AG09319 (cell line): ENCODE measurements at places on chromosomes 4 and X.

- no peak for DNase-seq
Observed at GRCh38 chrX:1592470-1593142, 1.2 kb downstream of the AKAP17A start.

GRCh38 chr4:118849867-118850487 is 14.1 kb upstream of the SEC24D start:
- DNase-seq: no peak

GRCh38 chrX:113510586-113510985 is 670.0 kb upstream of the AMOT start:
- no peak for DNase-seq

- no peak for DNase-seq
Observed at GRCh38 chr4:82352825-82353366, 20.9 kb downstream of the HNRNPD start.

DNA sequence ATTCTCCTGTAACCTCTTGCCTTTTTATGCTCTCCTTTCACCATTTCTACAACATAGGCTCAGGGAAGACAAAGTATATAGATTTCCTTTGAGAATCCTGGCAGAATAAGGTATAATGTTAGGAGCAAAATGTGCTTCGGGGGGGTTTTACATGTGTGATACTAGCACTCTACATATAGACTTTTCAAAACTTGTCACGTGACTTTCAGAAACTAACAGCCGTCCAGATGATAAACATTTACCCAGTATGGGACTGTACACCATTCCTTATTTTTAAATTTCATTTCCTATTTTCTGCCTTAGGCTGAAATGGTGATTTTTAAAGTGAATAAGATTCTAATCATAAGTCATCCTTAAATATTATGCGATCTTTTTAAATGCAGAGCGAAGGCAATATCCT is 420.4 kb upstream of the PITX2 start:
- DNase-seq: no peak

GRCh38 chrX:63930140-63930539 is 145.1 kb upstream of the ARHGEF9 start:
- DNase-seq: no peak

DNA sequence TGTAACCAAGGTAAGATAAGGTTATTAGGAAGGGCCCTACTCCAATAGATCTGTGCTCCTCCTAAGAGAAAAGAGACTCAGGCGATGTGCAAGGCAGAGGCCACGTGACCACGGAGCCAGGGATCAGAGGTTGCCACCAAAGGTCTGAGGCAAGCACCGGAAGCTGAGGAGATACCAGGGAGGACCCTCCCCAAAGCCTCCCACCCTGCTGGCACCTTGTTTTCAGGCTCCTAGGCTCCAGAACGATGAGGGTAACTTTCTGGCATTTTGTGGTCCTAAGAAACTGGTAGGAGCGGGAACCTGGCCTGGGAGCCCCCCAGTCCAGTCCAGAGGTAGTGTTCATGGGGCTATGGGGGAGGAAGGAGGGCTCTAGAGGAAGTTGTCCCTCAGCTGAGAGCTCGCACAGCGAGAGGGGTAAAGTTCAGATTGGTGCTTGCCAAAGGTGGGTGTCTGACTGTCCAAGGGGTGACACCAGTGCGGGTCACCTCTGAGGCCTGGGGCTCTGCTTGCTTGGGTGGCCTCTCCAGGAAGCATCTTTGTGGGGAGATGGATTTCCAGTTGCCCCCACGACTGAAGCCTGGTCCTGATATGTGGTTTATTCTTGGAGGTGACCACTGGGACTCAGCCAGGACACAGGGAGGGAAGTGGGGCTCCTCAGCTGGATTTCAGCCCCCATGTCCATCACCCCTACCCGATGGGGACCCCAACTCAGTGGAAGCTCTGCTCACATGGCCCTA is 7.5 kb upstream of the LETM1 start:
- no peak for DNase-seq

DNA sequence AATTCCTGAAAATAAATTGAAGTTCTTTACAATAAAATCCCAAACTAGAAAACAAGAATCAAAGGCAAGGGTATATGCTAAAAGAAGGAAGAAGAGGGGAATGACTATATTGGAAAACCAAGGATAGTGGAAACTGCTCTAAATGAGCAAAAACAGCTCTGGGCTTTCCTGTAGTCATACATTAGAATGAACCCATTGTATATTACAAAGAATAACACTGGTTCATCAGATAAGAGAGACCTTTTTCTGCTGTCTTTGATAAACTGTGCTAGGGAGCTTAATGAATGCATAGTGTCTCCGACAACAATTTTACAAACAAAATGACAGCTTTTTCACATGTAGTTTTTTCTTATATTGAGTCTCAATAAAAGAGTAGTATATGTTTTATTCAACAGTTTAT is 26.6 kb downstream of the TLR2 start:
- DNase-seq: no peak

DNA sequence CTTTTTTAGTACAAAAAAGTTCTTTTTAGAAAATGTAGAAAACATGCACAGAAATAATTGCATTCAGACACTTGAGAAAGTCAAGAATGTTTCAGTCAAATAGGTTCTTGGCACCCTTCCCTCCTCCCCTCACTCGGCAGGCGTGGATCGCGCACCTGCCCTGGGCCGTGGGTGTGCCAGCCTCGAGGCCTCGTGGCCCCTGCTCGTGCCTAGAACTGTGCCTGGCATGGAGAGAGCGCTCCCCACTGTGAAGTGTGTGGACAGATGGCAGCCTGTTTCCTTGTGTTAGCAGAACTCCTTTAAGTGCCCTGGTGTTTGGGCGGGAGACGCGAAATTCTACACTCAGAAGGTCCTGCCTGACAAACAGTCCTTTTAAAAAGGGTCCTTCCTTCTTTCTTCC is 14.7 kb downstream of the RGS12 start:
- no peak for DNase-seq

DNA sequence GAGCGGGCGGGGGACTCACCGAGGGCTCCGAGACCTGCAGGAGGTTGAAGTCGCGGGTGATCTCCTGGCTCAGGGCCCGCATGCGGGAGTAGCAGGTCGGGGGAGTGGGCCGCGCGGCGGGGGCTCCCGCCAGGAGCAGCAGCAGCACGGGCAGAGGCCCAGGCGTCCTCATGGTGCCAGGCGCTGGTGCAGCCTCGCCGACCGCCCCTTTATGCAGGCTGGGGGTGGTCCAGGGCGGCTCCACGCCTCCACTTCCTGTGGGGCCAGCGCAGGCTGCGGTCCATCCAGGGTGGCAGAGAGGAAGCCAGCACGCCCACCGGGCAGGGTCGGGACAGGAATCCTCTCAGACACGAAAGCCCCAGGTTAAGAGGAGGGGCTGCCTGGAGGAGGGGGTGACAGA is at the start of gene CYTL1:
Gene CYTL1 (minus strand): TSS at position 185 of the 400 bp plus-strand sequence. CDS start 13 bp downstream, at position 172.
- no peak for DNase-seq

GRCh38 chr4:116180157-116180601 is 905.2 kb downstream of the TRAM1L1 start:
- DNase-seq: no peak

DNA sequence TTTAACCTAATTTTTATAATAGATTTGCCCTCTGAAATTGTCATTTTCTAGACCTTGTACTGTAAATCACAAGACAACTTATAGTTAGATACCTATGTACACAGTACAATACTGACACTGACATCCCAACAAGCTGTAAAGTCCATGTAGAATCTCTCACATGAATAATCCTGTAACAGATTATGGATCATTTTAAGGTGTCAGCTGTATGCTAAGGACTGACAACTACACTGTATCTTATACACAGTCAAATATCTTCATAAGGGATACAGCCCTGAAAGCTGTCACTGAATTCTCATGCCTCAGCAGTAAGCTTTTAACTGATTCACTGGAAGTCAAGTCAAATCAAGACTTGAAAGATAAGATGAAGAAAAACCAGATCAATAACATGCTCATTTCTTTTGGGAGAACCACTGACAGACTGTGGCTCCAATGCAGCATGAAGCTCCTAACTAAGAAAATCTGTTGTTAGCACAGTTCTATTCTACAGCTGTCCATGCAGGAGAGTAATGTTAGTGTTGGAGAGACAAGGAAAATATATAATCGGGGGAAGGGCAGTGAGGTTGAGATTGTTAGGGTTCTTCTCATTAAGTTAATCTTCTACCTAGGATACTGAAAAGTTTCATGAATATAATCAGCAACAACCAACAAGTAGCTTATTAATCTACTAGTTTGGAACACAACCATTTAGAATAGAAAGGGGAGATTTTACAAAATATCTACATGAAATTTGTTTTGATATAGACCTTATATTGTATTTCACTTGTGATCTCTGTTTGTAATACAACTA is 612.0 kb downstream of the PCDH18 start:
- no peak for DNase-seq

DNA sequence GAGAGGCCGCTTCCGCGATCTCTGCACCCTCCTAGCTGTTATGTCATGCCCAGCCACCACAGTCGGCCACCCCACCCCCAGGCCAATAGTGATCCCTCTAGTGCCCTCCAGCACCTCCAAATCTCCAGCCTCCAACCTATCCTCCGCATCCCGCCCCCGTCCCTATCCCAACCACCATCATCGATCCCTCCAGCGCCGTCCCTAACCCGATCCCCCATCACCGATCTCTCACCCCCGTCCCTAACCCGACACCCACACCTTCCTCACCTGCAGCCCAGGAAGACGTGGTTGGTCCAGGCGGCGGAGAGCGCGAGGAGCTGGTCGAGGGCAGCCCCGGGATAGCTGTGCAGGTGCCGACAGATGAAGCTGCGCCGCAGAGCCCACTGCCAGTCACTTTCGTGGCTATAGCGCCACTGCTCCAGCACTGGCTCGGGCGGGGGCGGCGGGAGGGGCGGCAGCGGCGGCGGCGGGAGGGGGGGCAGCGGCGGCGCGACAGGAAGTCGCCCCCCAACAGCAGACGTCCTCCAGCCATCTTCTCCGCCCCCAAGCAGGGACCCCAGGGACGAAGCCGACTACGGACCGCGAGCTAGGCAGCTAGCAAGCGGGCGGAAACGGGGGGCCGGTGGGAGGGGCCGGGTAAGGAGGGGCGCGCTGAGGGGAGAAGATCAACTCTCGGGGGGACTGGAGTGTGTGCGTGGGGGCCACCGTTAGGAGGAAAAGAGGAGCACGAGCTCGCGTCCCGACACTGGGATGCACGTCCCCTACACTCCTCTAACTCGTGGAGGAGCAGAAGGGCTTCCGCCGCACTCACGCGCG is 552 bp downstream of the NKRF start:
- DNase-seq: no peak

- no peak for DNase-seq
Observed at GRCh38 chr4:34138385-34138784, 2105.9 kb downstream of the ARAP2 start.

DNA sequence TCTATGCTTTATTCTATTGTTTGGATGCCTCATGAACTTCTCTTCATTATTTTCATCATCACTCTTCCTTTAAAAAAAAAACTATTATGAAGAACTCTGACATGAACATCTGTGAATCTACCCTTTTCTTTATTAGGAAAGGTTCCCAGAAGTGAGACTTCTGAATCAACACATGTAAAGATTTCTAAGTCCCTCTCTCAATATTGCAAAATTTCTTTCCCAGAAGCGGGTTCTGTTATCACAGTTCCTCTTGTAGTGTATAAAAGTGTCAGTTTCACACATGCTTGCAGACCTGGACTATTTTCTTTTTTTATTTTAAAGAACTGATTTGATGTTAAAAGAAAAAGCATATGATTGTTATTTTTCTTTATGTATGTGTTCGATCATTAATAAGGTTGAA is 330.8 kb upstream of the KLF3 start:
- no peak for DNase-seq

- DNase-seq: no peak
Observed at GRCh38 chrX:97847885-97848679, 964.4 kb downstream of the RPA4 start.

DNA sequence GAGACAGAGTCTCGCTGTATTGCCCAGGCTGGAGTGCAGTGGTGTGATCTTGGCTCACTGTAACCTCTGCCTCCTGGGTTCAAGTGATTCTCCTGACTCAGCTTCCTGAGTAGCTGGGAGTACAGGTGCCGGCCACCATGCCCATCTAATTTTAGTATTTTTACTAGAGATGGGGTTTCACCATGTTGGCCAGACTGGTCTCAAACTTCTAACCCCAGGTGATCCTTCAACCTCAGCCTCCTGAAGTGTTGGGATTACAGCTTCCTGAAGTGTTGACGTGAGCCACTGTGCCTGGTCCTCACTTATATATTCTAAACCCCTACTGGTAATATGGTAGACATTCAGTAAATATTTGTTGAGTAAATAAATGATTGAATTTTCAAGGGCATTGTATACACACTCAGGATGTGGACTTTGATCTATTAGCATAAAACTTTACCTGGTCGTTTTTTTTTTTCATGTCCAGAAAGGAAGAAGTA is 33.0 kb downstream of the MTHFD2L start:
- no peak for DNase-seq

GRCh38 chr4:146049802-146050201 is 111.2 kb upstream of the ZNF827 start:
- DNase-seq: no peak

- DNase-seq: no peak
Observed at GRCh38 chr4:70943114-70943513, 40.9 kb downstream of the MOB1B start.

GRCh38 chrX:104913348-104913747 is 307.1 kb downstream of the TEX13A start:
- no peak for DNase-seq
